ENCODE measurements at places on chromosomes 7 and 10.

DNA sequence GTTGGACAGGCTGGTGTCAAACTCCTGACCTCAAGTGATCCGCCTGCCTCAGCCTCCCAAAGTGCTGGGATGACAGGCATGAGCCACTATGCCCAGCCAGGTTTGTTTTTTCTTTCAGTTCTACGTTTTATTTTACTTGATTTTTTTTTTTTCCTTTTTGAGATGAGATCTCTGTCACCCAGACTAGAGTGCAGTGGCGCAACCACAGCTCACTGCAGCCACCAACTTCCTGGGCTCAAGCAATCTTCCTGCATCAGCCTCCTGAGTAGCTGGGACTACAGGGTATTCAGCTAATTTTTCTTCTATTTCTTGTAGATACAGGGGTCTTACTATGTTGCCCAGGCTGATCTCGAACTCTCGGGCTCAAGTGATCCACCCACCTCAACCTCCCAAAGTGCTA lies 24.3 kb downstream of the GDI2 start:
- no peak for DNase-seq

- DNase-seq: no peak
These were observed 17.7 kb downstream of the LRRD1 start for GRCh38 chr7:92161271-92161670.

GRCh38 chr10:24556750-24557742 lies 166.6 kb downstream of the ARHGAP21 start:
- peak; percentile 79 for DNase-seq

DNA sequence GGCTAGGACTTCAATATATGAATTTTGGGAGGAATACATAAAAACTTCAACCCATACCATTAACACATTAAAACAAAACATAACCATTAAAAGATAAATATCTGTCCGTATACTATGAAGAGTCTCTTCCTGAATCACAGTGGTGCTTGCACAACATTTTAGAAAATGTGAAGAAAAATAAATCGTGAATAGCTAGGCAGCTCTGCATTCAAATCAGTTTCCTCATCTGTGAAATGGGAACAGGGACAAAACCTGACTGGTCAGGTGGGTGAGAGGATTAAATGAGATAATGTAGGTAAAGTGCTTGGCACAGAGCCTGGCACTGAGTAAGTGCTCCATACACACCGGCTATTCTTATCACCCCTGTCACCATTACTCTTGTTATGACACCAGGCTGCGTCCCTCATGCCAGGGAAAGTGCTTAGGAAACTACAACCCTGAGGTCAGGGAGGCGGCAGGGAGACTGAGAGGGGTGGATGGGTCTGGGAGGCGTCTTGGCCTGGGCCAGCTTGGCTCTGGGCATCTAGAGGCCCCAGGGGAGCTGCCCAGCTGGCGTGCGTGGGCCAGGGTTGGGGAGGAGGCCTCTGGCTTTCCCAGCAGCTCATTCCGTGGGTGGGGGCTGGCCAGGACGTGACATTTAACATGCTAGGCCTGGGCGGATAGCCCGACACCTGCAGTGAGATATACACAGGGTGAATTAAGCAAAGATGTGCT lies 78.3 kb downstream of the SH3PXD2A start:
- DNase-seq: no peak

DNA sequence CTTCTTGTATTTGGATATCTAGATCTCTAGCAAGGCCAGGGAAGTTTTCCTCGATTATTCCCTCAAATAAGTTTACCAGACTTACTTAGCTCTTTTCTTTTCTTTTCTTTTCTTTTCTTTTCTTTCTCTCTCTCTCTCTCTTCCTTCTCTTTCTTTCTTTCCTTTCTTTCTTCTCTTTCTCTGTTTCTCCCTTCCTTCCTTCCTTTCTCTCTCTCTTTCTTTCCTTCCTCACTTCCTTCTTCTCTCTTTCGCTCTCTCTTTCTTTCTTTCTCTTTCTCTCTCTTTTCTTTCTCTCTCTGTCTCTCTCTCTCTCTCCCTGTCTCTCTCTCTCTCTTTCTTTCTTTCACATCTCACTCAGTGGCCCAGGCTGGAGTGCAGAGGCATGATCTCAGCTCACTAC lies 37.0 kb downstream of the UPP1 start:
- no peak for DNase-seq

- DNase-seq: peak; percentile 2
These were observed 52.9 kb downstream of the ELMO1 start for GRCh38 chr7:37395618-37396259.

GRCh38 chr10:50625649-50626132 lies 1.9 kb upstream of the SGMS1 start:
- DNase-seq: no peak

- peak; percentile 9 for DNase-seq
These were observed 33.1 kb downstream of the CACNA2D1 start for GRCh38 chr7:82410461-82410860.

DNA sequence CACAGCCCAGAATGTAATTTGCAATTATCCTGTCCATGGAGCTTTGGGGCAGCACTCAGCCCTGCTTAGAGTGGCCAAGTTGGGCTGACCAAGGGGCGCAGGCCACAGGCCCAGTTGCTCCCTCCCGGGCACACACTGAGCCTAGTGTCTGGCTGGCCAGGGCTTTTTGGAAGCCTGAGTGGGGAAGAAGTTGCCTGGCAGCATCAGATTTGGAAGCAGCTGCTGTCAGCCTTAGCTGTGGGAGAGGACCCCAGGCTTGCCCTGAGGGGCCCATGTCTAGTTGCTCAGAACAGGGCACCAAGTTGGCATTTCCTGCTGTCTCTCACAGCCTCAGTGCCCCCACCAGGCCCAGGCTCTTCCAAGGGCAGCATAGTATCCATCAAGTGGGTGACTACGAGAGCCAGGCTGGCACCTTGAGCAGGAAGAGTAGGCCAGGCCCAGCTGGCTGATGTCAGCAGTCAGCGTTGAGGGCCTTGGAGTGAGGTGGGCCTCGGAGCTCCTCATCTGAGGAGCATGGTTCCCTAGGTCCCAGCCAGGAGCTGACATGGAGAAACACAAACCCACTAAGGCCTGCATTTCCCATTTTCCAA lies 14.4 kb downstream of the ANTXRL start:
- no peak for DNase-seq

- no peak for DNase-seq
These were observed 142.8 kb upstream of the AGK start for GRCh38 chr7:141408440-141408839.
